Activated CD4-positive, alpha-beta T cell treated with anti-CD3 and anti-CD28 coated beads for 4 hours (primary cell): ENCODE measurements at places on chromosomes 4 and X.

- no peak for DNase-seq
Observed at GRCh38 chr4:1246901-1247863, 1.7 kb downstream of the CTBP1 start.

GRCh38 chrX:148354916-148355315 lies 145.5 kb upstream of the AFF2 start:
- DNase-seq = no peak

DNA sequence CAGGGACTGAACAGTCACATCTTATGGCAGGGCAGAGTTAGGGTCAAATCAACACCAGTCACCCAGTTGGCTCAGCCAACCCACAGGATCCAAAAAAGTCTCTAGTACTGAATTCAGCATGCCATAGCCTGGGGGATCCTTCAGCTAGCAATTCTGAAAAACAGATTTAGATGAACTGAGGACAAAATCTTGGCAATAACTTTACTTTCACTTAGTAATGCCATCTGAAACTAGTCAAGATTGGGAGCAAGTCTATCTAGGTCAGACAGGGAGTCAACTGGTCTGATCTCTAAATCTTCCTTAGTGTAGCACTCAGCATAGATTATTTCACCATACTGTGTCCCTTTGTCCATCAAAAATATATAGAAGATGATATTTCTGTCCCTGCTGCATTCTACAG lies 76.0 kb downstream of the HHIP start:
- no peak for DNase-seq

DNA sequence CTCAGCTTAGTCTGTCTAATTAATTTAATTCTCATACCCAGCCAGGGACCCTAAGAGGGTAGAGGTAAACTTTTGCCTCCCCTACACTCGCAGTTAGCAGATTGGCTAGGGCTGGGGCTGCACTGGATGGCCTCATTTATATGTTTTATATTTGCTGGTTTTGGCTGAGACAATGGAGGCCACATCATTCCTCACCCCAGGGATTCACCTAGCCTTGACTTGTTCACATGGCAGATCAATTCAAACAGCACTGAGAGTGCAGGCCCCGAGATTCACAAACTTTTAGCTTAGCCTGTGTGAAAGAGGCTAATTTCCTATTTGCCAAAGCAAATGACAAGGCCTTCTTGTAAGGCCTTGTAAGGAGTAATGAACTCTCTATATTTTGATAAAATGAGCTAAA lies 844.4 kb downstream of the ARAP2 start:
- no peak for DNase-seq

DNA sequence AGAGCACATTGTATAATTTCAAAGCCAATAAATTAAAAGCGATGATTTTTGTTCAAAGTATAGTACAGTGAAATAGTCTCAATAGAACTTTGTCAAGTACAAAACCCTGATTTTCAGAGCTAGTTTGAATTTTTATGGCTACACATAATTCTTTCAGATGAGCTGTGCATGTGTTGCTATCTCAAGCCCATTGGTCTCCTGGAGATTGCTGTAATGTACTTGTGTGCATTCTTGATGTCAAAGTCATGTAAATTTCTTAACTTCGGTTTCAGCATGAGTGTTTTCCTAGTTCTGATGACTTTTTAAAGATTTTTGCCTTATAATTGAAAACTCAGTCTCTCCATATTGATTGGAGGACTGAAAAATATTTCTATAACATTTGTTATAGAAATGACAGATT lies 200.8 kb downstream of the CEP135 start:
- no peak for DNase-seq

DNA sequence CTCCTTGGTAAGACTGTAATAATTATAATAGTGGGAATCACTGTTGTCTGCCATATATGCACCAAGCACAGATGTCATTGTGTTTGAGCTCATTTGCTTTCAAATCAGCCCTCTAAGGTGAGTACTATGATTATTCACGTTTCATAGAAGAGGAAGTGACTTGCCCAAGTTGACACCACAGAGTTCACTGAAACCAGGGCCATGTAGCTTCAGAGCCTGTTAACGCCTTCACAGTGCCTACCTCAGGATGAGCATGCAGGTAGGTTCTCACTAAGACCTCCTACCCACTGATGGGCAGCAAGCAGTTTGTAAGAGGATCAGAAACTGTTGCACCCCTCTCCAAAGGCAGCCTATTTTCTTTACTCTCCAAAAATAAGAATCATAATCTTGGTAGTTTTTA lies 27.4 kb downstream of the TMPRSS11A start:
- no peak for DNase-seq

- DNase-seq = no peak
Observed at GRCh38 chr4:137934911-137935310, 307.2 kb downstream of the SLC7A11 start.
